ENCODE measurements at places on chromosomes 3 and 15. TPM values are rescaled to one million over a fixed set of nuclear protein-coding genes. Genes with fewer than 3 reads are reported as not detected.

- no peak for DNase-seq
Measured at GRCh38 chr3:8556473-8556869, 54.8 kb downstream of the LMCD1 start.

GRCh38 chr3:42505128-42505848, 2.8 kb downstream of the VIPR1 start:
- DNase-seq = no peak

DNA sequence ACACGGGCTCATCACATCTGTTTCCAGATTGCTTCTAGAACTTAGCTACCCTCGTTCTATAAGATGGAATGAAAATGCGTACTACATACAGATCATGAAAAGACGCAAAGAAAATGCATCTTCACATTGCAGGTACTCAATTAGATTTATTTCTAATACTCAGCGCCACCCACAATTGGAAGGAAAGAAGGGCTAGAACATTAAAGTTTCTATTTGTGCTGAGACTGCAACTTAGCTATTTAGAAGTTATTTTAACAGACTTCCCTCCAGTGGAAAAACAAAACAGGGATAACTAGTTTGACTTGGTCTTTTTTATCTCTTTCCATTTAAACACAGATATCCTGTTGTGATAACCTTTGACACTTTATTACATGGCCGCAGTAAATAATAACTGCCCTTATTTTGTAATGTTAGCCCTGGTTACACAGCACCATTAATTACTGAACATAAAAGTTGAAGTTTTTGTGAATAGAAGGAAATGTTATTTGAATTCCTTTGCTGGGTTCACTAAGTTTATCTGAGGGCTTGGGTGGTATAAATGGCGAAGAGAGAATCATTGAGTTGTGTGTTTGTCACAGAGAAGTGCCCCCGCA, 86.9 kb upstream of the SLC25A26 start:
- no peak for DNase-seq

- DNase-seq = no peak
Measured at GRCh38 chr15:84624359-84624758, 23.6 kb downstream of the ZSCAN2 start.

DNA sequence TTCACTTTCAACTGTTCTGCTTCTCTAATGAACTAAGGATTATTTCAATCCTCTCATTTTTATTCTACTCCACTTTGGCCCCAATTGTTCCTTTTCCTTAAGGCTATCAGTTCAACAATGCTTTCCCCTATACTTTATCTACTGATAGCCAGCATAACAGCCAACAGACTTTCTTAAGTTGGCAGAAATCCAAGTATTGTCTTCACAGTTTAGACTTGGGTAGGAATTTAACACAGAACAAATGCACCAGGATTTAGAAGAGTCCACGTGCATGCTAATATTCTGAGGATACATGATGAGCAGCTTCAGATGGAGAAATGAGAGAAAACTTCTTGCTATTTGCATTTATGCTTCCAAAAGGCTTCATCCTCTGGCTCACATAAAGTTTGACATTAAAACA, 54.8 kb downstream of the FBN1 start:
- DNase-seq = no peak

The SMCO1 gene
- total RNA-seq = not detected

DNA sequence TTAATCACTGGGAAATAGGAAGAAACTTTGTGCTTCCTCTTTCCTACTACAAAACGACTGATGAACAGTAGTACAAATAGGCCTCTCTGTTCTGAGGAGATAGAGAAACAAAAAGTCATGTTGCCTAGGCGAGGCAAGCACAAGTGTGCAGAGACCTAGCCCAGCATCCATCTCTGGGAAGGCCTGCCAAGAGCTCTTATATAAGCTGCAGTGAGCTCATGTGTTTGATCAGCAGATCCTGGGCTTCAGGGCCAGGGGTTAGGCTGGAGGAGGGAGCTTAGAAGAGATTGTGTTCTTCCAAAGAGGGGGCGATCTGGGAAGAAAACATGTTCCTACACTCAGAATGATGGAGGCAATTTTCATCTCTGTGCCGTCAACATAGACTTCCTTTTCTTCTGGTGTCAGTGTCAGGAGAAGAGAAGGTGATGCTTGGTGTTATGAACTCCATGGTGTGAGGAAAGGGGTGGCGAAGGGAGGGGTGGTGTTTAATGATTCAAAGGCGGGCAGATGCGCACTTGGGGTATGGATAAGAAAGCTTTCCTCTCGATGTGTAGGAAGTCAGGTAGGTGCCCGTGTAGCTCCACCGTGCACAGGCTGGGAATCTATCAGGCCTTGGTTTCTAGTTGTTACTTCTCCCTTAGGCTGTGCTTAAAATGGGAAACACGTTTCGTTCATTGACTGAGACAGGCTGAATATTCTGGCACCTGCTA, 29.5 kb upstream of the ETV5 start:
- no peak for DNase-seq

The MAPK6 gene
- total RNA-seq = 106 TPM

DNA sequence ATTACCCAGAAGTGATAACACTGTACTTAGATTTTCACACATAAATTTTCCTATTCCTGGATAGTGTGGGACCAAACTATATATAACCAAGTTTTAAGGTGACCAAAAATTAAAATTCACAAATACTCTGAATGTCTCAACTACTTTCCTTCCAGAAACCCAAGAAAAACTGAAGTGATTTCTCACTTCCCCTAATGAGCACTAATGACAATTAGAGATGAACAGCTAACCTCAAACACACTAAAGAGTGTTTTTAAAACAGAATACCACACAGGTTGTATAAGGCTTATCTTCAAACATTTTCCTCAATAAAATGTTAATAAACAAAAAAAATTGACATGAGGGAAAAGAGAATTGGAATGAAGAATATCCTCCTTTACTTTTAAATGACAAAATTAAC, 188.2 kb downstream of the ZBTB20 start:
- DNase-seq = no peak

Data from frontal cortex (tissue), 4 donors.